Transverse colon (tissue), 4 donors: ENCODE measurements at places on chromosomes 7 and 10. TPM values are rescaled to one million over a fixed set of nuclear protein-coding genes. Genes with fewer than 3 reads are reported as not detected.

DNA sequence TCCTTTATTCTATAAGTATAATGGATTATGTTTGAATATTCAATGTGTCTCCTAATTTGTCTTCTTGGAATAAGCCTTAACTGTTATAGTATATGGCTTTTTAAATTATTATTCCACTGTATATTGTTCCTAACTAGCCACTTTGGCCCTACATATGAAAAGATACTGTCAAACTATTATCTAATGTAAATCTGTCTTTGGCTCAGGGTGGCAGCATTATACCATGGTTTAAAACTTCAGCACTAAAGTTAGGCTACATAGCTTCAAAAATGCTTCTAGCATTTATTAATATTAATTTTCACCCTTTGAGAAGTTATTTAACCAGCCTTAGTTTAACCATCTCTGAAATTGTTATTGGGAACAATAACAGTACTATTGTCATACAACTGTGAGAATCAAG, 543.1 kb upstream of the MBL2 start:
- H3K4me1 ChIP-seq, result no peaks in the 10 kb centered on the region
- no peaks in the 10 kb centered on the region for H3K27me3 ChIP-seq
- no peak overlapping the region for H3K27ac ChIP-seq
- H3K4me3 ChIP-seq, result no peak overlapping the region
- no peaks in the 10 kb centered on the region for H3K36me3 ChIP-seq
- DNase-seq, result no peak

The IKZF1 gene
- 9.7 TPM for total RNA-seq

The CCL26 gene
- total RNA-seq, result not detected

The TMEM213 gene
- not detected for total RNA-seq

DNA sequence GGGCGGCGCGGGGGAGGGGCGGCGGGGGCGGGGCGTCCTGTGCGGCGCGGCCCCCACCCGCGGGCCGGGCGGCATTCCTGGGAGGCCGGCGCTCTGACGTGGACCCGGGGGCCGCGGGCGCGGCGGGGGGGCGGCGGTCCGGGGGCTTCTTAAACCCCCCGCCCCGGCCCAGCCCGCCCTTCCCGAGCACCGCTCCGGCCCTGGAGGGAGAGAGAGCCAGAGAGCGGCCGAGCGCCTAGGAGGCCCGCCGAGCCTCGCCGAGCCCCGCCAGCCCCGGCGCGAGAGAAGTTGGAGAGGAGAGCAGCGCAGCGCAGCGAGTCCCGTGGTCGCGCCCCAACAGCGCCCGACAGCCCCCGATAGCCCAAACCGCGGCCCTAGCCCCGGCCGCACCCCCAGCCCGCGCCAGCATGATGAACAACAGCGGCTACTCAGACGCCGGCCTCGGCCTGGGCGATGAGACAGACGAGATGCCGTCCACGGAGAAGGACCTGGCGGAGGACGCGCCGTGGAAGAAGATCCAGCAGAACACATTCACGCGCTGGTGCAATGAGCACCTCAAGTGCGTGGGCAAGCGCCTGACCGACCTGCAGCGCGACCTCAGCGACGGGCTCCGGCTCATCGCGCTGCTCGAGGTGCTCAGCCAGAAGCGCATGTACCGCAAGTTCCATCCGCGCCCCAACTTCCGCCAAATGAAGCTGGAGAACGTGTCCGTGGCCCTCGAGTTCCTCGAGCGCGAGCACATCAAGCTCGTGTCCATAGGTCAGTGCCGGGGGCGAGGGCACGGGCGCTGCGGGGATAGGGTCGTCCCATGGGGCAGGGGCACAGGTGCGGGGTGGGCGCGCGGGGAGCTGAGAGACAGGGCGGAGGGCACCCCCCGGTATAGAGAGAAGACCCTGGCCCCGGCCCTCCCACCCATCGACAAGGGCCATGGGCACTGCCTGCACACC, at the start of gene FLNC:
Gene FLNC, plus strand, starts transcription at position 176 of the 947 bp plus-strand sequence. Its CDS starts 232 bp downstream, at position 408.
- peaks cover 50% of the 10 kb centered on the region for H3K27me3 ChIP-seq
- H3K27ac ChIP-seq, result peak within 1 kb of the TSS; percentile 78
- peaks cover 34% of the 10 kb centered on the region for H3K4me1 ChIP-seq
- peak within 1 kb of the TSS; percentile 50 for H3K4me3 ChIP-seq
- H3K36me3 ChIP-seq, result no peaks in the 10 kb centered on the region

The FZD1 gene
- total RNA-seq, result 5.6 TPM

- H3K36me3 ChIP-seq, result no peaks in the 10 kb centered on the region
- H3K4me3 ChIP-seq, result no peak overlapping the region
- no peaks in the 10 kb centered on the region for H3K4me1 ChIP-seq
- no peak overlapping the region for H3K27ac ChIP-seq
Observed at GRCh38 chr7:37705976-37706375, 22.4 kb downstream of the GPR141 start.

GRCh38 chr10:79148452-79149344, 79.9 kb downstream of the ZMIZ1 start:
- peak; percentile 72 for DNase-seq
- H3K4me3 ChIP-seq, result no peak overlapping the region
- no peaks in the 10 kb centered on the region for H3K36me3 ChIP-seq

The MYL10 gene
- not detected for total RNA-seq

The MCM10 gene
- 0.64 TPM for total RNA-seq

The IGFBP1 gene
- not detected for total RNA-seq

- no peak overlapping the region for H3K27ac ChIP-seq
- H3K4me3 ChIP-seq, result no peak overlapping the region
- DNase-seq, result no peak
- no peaks in the 10 kb centered on the region for H3K4me1 ChIP-seq
- no peaks in the 10 kb centered on the region for H3K36me3 ChIP-seq
Observed at GRCh38 chr10:113297226-113297625, 255.6 kb upstream of the HABP2 start.

The CYP3A7 gene
- total RNA-seq, result 3.0 TPM

DNA sequence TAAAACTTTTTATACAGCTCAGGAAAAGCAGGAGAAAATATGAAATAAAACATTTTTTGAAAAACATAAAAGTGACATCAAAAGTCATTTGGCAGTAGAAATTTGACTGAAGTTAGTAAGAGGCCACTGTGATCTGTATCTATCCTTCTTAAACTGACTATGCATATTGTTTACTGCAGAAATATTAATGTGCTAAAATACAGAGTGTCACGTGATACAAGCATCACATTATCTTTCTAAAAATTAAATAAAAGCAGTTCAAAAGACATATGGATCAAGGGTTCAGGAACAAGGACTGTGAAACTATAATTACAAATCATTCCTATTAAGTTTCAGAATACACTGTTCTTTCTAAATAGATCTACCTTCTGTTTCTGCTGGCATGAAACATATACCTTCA, 33.7 kb downstream of the PARP12 start:
- H3K36me3 ChIP-seq, result peaks cover 19% of the 10 kb centered on the region
- H3K4me1 ChIP-seq, result no peaks in the 10 kb centered on the region
- no peak overlapping the region for H3K27ac ChIP-seq

- H3K27me3 ChIP-seq, result no peaks in the 10 kb centered on the region
- H3K36me3 ChIP-seq, result no peaks in the 10 kb centered on the region
- no peak overlapping the region for H3K4me3 ChIP-seq
- H3K27ac ChIP-seq, result no peak overlapping the region
Observed at GRCh38 chr7:11506417-11506816, 325.6 kb downstream of the THSD7A start.

- no peak for DNase-seq
- H3K4me1 ChIP-seq, result no peaks in the 10 kb centered on the region
- no peaks in the 10 kb centered on the region for H3K36me3 ChIP-seq
- peaks cover 6% of the 10 kb centered on the region for H3K27me3 ChIP-seq
Observed at GRCh38 chr7:151954866-151955820, 1.1 kb upstream of the GALNTL5 start.

DNA sequence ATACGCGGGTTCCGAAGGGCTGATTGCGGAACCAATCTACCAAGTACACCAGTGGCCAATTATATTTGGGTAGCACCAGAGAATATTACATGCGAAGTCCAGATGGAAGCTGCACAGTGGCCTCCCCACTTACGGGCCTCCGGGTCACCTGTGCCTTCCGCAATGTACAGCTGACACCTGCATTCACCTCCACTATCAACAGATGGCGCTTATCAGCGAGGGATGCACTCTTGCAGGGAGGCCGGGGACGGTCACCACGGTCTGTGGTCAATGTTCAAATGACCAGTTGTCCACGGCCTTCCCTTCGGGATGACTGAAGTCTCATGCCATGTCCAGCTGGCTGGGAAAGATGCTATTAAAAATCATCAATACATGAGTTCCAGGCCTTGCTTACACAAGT, 47.6 kb downstream of the SLIT1 start:
- H3K27me3 ChIP-seq, result peaks cover 30% of the 10 kb centered on the region
- no peak overlapping the region for H3K4me3 ChIP-seq
- H3K4me1 ChIP-seq, result no peaks in the 10 kb centered on the region

DNA sequence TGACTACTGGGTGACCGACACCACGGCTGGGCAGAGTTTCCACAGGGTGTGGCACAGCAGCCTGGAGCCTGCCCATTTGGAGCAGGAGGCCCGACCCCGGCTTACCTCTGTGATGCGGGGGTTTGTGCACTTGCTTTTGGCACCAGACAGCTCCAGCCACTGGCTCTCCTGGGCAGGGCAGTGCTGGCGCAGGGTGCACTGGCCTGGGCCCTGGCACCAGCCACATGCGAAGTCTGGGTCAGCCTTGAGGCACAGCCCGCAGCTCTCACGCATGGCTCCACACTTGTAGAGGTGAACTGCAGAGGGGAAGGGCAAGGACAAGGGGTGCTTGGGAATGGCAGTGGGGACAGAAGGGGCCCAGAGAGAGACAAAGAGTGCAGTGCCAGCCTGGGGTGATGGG, 373.7 kb downstream of the PLXNA4 start:
- DNase-seq, result no peak
- no peak overlapping the region for H3K27ac ChIP-seq
- no peaks in the 10 kb centered on the region for H3K36me3 ChIP-seq
- no peaks in the 10 kb centered on the region for H3K4me1 ChIP-seq
